ENCODE measurements at places on chromosomes 12 and 14.

DNA sequence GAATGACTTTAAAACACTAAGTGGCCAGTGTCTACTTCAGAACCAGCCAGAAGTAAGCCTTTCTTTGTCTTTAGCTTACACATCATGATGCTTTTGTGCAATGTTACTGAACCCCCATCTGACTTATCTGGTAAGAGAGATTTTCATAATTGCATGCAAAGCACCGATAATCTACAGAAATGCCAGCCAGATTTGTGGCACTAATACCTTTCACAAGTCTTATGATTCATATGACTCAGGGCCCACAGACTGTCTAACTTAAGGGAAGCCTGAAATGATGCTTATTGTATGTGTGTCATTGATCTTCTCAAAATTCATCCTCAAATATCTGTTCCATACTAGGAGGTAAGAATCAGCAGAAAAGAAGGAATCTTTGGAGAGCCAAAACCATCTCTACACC lies 18.0 kb downstream of the IGF1 start:
- no peak for DNase-seq

- DNase-seq: no peak
These were observed 144.2 kb downstream of the KICS2 start for GRCh38 chr12:64077922-64078321.

GRCh38 chr12:131095826-131096680 lies 142.3 kb downstream of the ADGRD1 start:
- DNase-seq: no peak

DNA sequence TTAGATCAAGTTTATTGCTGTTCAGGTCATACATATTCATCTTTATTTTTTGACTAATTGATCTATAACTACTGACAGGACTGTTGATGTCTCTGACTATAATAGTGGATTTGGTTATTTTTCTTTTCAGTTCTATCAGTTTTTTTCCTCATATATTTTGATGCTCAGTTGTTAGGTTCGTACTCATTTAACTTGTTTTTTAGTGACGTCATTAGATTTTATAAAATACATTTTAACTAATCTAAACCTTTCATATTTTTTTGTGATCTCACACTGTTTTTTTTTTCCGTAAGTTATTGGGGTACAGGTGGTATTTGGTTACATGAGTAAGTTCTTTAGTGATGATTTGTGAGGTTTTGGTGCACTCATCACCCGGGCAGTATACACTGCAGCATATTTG lies 841.2 kb upstream of the FBXO33 start:
- DNase-seq: no peak

GRCh38 chr12:16076557-16076956 lies 165.4 kb downstream of the DERA start:
- DNase-seq: no peak

GRCh38 chr12:6532051-6532926 lies 2.0 kb upstream of the GAPDH start:
- DNase-seq: peak; percentile 79

GRCh38 chr12:12182703-12183365 lies 84.0 kb downstream of the LRP6 start:
- DNase-seq: no peak

GRCh38 chr12:103442822-103443221 lies 52.9 kb downstream of the C12orf42 start:
- no peak for DNase-seq

DNA sequence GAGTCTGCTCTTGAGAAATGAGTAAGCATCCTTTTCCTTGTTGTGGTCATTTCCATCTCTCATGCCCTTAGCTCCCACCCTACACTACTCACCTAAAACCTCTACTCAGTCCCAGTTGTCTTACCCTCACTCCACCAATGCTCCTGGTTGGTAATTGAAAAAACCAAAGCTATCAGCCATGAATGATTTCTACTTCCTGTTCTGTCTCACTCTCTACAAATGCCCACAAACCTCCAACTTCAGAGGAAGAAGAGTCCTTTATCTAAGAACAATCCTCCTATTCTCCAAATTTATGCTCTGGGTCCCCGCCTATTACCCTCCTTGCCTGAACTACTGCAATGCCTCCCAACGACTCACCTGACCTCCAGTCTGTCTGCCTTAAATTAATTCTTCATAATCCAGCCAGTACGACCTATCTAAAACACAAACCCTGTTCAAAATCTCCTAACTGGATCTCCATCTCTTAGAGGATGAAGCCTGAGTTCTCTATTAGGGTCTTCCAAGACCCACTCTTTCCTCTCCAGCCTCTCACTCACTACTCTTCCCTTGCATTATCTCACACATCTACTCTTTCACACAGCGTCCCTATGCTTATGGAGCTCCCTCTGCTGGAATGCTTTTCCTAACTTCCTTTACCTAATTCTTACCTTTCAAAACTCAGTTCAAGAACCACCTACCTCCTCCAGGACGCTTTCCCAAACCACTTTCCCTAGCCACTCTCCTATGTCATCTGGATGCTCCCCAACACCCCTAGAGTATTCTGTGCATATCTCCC lies 2.2 kb downstream of the DHRS1 start:
- DNase-seq: no peak

GRCh38 chr12:122265886-122266229 lies 436 bp downstream of the VPS33A start:
- no peak for DNase-seq

- DNase-seq: no peak
These were observed 5.9 kb downstream of the CD163 start for GRCh38 chr12:7497661-7498060.

DNA sequence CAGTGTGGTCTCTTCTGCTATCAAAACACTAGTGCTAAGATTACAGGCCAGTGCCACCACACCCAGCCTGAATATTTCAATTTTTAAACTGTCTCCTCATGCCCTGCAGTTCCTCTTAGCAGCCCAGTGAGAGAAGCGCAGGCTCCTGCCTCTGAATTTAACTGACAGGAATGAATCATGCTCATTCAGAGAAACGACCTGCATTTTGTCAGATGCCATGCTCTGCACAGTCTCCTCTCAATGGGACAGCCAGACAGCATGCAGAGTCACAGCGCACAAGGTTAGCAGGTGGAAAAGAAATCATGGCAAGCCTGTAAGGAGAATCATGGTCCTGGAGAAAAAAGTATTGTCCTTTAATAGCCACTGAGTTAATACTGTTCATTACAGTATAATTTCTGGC lies 691.0 kb upstream of the SEL1L start:
- no peak for DNase-seq

GRCh38 chr14:74511966-74512830 lies 18.6 kb downstream of the ISCA2 start:
- DNase-seq: no peak

DNA sequence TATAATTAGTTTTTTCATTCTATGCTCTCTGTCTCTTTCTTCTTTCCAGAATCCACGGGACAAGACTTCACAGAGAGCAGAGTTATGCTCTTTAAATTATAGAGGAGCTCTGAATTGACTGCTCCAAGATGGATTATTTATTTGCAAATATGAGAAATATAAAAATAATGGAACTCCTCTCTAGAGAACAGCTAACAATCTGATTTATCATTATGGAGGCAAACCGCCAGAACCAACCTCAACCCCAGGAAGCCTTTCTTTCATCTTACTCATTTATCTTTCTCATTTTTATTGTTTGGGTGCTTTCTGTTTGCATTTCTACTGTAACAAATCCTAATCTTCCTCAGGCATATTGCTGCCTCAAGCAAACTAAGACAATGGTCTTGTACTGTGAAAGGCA lies 216.5 kb downstream of the C12orf50 start:
- DNase-seq: no peak

DNA sequence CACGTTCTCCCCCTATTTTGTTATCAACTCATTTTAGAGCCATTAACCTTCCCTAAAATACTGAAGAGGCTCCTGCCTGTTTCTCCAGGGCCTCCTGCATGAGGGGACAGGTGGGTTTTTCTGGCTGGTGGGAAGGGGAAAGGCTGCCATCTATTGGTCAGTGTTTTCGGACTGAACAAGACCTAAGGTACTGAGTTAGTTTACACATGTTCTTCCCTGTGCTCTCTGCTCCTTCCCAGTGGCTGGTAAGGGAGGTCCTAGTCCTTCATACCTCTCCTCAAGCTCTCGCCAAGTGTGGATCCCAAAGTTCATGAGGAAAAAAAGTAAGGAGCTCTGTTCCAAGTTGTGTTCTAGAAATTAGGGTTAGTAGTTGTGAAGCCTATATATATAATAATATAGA lies 357.5 kb downstream of the FSCB start:
- no peak for DNase-seq

GRCh38 chr12:105523164-105524057 lies 192.9 kb downstream of the C12orf75 start:
- DNase-seq: no peak

DNA sequence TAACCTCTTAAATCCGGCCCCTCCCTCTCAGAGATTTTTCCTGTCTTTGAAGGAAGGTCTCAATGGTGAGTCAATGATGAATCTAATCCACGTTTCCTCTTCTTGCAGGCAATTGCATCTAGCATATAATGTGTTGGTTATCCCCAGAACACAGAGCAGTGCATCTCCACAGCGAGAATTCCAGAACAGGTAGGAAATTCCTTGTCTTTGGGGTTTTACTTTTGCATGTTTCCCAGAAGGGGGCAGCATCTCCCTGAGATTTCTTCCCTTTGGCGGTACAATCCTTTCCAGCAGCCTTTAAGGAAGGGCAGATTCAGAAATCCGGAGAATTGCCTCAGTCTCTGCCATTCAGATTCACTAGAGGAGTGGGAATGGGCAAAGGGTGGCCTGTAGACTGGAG lies 128.0 kb downstream of the KCNA5 start:
- no peak for DNase-seq

DNA sequence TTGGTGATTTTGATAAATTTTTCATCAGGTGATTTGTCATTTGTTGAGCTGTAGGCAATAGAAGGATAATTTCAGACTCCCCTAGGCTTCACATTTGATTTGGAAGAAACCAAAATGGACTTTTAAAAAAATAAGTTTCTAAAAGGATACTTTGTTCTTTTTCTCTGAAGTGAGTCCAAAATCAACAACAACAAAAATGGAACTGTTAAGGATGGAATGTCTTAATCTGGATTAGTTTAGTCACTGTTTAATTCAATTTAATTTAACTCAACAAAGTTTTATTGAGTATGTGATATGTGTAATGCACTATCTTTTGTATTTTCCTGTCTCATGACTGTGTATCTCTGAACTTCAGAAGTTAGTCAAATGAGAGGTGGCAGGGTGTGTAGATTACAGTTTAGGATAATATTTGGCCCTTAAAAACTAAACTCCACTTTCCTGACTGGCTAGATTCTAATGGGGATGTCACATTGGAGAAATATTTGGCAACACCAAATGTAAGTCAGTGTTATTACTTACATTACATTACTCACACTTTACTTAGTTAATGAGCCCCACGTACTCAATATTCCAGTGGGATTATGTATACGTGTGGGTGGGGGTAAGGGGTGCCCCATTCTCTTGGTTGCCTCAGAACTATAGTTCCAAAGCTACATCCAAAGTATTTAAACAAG lies 209.7 kb downstream of the BCAT1 start:
- no peak for DNase-seq
